ENCODE measurements at places on chromosomes 7 and 10.

DNA sequence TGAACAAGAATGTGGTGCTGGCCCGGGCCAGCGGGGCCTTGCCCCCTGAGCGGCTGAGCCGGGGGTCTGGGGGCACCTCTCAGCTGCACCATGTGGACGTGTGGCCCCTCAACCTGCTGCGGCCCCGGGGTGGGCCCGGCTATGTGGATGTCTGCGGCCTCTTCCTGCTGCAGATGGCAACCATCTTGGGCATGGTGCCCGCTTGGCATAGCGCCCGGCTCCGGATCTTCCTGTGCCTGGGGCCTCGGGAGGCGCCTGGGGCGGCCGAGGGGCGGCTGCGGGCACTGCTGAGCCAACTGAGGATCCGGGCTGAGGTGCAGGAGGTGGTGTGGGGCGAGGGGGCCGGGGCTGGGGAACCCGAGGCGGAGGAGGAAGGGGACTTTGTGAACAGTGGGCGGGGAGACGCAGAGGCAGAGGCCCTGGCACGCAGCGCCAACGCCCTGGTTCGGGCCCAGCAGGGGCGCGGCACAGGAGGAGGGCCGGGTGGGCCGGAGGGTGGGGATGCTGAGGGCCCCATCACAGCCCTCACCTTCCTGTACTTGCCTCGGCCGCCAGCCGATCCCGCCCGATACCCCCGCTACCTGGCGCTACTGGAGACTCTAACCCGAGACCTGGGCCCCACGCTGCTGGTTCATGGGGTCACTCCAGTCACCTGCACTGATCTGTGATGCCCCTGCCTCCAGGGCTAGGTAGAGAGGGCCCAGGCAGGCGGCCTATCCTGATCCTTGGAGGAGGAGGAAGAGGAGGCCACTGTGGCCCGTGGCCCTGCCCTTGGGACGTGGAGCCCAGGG, 1.1 kb upstream of the TRIP6 start:
- DNase-seq, result no peak

- DNase-seq, result no peak
These were observed 11.0 kb downstream of the DYNC2I1 start for GRCh38 chr7:158867214-158867984.

DNA sequence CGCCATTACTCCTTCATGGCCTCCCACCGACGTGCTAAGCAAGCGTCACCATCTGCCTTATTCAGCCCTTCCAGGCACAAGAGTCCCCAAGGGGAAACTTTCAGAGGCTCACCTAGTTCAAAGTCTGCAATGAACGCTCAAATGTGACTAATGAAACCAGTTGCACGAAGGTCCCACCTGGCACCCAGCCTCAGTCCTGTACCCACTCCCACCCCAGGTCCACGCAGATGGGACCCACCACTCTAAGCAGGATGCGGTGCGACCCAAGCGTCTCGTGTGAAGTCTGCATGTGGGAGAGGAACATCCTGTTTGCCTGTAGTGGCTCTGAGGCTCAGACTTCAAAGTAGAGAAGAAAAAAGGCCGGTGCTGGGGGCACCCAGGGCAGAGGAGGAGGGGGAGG, 40.3 kb downstream of the RGS10 start:
- DNase-seq, result no peak

- DNase-seq, result no peak
These were observed 54.8 kb downstream of the ALOX5 start for GRCh38 chr10:45428611-45429510.
